ENCODE measurements at places on chromosomes 7 and 10. TPM values are rescaled to one million over a fixed set of nuclear protein-coding genes. Genes with fewer than 3 reads are reported as not detected.

DNA sequence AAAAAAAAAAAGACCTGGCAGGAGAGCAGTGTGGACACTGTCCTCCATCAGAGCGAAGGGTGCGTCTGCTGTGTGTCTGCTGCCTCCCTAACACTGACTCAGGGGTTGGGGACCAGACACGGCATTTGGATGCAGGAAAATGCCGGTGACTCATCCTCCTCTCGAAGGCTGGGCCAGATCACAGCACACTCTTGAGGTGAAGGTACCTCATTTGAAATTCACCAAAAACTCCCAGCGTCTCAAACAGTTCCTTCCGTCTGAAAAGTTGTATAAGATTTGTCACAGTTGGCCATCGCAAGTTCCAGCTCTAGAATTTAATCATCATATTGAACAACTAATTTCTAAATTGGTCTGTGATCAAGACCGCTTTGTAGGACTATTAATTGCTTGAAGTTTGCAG is 118.1 kb upstream of the LYZL2 start:
- DNase-seq: no peak

DNA sequence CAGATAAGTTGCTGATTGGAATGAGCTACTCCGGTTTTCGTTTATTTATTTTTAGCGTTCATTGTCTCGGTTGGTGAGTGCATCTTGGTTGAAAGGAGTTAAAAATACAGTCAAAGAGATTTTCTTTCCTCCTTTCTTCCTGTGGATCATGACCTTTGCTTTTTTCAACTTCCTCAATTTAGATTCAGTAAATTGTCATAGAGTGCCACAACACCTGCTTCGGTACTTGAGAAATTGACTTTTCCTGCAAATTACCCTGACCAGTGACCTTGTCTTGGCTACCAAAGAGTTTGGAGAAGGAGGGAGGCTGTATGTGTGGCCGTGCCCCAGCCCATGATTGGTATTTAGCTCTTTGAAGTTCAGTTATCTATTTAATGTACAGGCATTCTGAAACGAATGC is 128.7 kb downstream of the FAM204A start:
- DNase-seq: no peak

- DNase-seq: no peak
Observed at GRCh38 chr7:8092140-8092539, 123.5 kb downstream of the GLCCI1 start.

- DNase-seq: no peak
Observed at GRCh38 chr7:73896454-73896853, 35.5 kb downstream of the TMEM270 start.

GRCh38 chr10:127451628-127452027 is 97.5 kb upstream of the NPS start:
- DNase-seq: no peak

- no peak for DNase-seq
Observed at GRCh38 chr10:114538181-114538906, 119.7 kb downstream of the ABLIM1 start.

- DNase-seq: no peak
Observed at GRCh38 chr10:4331150-4331549, 494.9 kb upstream of the AKR1E2 start.

GRCh38 chr7:135717693-135718092 is 10.3 kb downstream of the SLC13A4 start:
- DNase-seq: no peak

GRCh38 chr7:1254281-1255079 is 21.8 kb downstream of the UNCX start:
- DNase-seq: no peak

DNA sequence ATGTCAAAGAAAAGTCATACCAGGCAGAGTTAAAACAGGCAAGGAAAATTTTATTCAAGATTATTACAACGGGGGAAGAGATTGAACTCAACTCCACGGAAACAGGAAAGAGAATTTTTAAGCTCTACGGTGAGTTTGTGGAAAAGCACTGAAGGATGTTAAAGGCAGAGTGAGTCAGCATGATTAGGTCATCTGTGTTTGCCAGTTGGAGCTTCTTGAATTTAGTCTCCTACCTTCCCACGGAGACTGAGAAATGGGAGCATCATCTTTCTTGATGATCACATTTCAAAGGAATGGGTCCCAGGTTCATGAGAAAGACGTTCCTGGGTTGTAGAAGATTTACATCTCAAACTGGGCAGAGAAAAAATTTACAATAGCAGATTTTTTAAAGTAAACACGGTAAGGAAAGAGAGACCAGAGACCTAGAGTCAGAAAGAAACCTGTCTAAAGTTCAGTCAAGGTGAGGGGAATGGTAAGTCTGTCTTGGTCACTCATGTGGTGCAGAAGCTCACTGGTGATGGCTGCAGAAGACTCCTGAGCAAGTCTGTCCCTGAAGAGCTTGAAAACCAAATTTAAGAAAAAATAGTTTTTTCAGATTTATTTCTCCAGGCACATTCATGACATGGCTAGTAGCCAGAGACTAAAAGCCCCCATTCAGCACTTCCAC is 516.9 kb upstream of the LRRN3 start:
- DNase-seq: no peak

- DNase-seq: no peak
Observed at GRCh38 chr10:456486-456885, 233.0 kb downstream of the DIP2C start.

GRCh38 chr10:22552888-22553378 is 161.4 kb downstream of the PIP4K2A start:
- DNase-seq: no peak

- peak; percentile 94 for DNase-seq
Observed at GRCh38 chr10:124717911-124718741, 26.1 kb downstream of the FAM53B start.

- no peak for DNase-seq
Observed at GRCh38 chr10:113594652-113595051, 41.8 kb downstream of the HABP2 start.

- DNase-seq: no peak
Observed at GRCh38 chr7:93407239-93407638, 167.3 kb downstream of the CALCR start.

DNA sequence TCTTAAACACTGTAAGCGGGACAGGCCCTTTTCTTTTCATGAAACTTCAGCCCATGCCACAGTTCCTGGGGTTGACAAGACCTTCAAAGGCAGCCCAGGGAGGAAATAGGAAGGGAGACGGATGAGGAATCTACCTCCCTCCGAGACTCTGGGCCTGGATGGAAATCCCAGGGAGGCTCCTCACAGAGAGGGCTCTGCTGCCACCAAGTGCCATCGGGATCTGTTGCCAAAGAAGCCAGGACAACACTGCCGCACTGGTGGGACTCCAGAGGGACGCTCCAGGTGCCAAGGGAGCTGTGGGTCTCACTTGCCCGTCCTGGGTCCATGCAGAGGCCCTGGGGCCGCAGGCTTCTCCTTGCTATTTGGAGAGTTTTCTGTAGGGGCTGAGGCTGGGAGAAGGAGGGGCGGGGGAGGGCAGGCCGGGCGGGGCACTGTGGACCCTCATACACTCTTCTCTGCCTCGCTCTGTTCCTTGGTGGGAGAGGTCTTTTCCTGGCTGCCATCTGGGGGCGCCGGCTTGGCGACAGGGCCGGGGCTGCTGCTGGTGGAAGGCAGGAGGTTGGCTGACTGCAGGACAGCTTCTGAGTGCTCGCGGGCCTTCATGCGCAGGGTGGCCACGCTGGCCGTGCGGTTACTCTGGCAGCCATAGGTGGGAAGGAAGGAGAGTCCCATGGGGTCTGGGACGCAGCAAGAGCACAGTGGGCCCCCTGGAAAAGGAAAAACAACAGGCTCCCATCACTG is 30.0 kb downstream of the DRGX start:
- DNase-seq: no peak

- no peak for DNase-seq
Observed at GRCh38 chr10:93431361-93431760, 50.8 kb downstream of the MYOF start.

GRCh38 chr7:93036807-93037206 is 81.0 kb downstream of the SAMD9 start:
- DNase-seq: no peak

DNA sequence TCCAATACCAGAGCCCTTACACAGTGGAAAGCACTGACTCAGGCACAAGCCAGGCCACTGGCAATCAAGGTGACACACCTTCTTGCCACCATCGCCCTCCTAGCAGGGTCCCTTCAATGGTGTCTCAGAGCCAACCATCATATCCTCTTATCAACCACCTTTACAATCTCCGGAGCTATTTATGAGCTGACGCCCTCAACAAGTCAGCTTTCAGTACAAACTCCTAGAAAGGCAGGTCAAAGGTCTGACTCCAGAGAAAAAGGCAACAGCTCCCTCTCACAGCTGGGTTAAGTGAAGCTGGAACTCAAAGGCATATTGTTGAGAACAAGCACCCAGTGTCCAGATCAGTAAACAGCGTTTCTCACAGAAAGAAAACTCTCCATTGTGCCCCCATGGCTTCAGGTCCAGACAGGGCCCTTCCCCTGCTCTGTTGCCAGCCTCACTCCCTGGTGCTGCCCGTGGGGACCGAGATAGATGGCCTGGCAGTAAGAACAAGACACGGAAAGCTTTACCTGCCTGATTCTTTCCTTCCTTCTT is 2.4 kb downstream of the ZNF3 start:
- DNase-seq: no peak

DNA sequence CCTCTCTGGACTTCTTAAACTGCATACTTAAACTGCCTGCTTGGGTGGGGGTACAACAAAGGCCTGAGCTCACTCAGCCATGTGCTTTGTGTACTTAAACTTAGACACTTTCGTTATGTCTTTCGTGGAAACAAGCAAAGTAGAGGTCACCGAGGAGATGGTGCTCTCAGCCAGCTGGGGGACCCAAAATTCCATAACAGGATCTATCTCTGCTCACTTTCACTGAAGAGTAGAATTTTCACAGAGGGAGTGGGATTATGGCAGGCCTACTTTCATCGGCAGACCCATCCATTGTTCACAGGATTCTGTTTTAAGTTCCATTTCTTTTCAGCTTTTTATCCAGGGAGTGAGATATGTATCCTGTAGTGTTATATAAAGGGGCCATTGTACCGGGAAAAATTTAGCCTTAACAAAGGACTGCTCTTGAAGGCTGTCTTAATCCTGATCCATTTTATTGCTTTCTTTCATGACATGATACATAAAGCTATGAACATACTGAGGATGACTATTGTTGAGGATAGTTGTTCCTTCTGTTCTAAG is 370.0 kb upstream of the GHITM start:
- no peak for DNase-seq

GRCh38 chr10:129459762-129460539 is 7.1 kb upstream of the MGMT start:
- peak; percentile 0 for DNase-seq

DNA sequence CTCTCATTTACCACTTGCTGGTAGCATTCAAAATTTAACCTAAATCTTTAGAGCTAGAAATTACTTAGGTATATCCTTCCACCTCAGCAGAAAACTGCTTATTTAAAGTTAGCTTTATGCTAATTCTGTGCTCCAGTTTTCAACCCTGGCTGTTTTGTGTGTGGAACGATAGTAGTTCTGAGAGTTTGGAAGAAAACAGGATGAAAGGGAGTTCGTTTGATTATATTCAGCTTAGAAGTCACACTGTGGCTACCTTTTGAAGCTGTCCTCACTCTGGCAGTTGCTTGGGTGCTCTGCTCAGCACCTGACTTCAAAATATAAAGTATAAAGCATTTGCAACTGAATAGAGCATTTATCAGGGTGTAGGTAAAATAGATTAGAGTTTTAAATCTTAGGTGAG is 2.6 kb upstream of the ASCC1 start:
- DNase-seq: no peak

GRCh38 chr7:34059136-34059828 is 153.9 kb downstream of the BMPER start:
- DNase-seq: no peak

GRCh38 chr7:28481091-28481926 is 69.0 kb downstream of the CREB5 start:
- DNase-seq: no peak

DNA sequence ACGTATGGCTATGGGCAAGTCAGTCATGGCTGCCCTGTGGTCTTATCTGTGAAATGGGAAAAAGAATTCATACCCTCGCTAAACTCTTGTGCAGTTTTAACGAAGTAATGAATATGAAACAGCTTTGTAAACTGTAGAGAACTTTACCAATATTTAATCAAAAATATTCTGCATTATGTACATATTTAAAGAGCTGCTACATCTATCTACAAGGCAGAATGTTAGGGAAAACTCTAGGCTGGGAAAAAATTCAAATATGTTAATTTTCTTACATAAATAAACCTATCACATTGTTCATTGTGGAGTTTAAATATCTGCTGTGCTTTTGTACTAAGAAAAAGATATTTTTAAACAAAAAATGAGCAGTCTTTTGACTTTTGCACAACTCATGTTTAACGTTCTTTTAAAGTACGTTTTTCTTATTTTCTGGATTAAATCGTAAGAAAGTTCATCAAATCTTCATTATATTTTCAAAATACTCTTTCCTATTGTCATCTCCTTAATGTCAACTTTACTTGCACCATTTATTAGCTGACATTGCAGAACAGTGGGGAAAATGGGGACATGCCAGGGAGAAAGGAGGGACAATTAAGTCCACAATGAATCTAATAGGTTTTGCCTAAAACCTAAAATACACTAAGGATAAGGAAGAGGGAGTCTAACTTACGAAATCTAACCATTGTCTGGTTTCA is 57.5 kb downstream of the ICA1 start:
- DNase-seq: no peak

- DNase-seq: no peak
Observed at GRCh38 chr7:81725003-81725811, 44.6 kb downstream of the HGF start.

DNA sequence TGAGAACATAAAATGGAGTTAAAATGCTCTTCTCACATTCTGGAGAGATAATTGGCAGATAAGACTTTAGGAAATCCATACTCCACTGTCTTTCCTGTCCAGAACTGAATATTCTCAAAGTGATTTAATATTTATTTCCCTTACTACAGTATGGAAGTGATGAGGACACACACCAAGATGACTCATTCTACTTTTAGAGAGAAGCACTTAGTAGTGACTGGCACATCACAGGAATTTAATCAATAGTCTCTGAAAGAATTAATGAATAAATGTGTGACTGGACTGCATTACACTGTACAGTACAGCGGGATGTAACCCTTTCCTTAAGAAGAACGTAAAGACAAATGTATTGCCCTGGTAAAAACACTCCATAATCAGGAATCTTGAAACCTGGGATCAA is 116.7 kb downstream of the SEMA3E start:
- DNase-seq: no peak

The NODAL gene
- not detected for polyA plus RNA-seq

The GRID1 gene
- polyA plus RNA-seq: not detected

The DLG5 gene
- polyA plus RNA-seq: 0.59 TPM

The OR2F1 gene
- polyA plus RNA-seq: not detected

The GRM3 gene
- not detected for polyA plus RNA-seq

The COL13A1 gene
- not detected for polyA plus RNA-seq

The NOS3 gene
- 3.7 TPM for polyA plus RNA-seq

The FANK1 gene
- polyA plus RNA-seq: not detected

The TFEC gene
- 13.3 TPM for polyA plus RNA-seq

The CFAP69 gene
- polyA plus RNA-seq: not detected

The SEMA3E gene
- not detected for polyA plus RNA-seq

The TCAF2 gene
- polyA plus RNA-seq: 0.10 TPM

The SPDYE9 gene
- polyA plus RNA-seq: not detected

The C7orf57 gene
- polyA plus RNA-seq: not detected

The PAX2 gene
- not detected for polyA plus RNA-seq
